Activated T-cell treated with anti-CD3 and anti-CD28 coated beads for 4 hours (primary cell): ENCODE measurements at places on chromosomes 2 and 18.

GRCh38 chr2:173290518-173290917 is 64.2 kb upstream of the CDCA7 start:
- DNase-seq = no peak

GRCh38 chr2:134763164-134763710 is 44.4 kb upstream of the TMEM163 start:
- DNase-seq = no peak

- DNase-seq = no peak
Measured at GRCh38 chr2:19723021-19723420, 178.8 kb downstream of the TTC32 start.

GRCh38 chr2:201643216-201643890 is at the start of gene TMEM237:
Gene TMEM237, minus strand, starts transcription at chr2:201643503. Its CDS starts 103 bp downstream, at chr2:201643400.
- DNase-seq = peak; percentile 41

DNA sequence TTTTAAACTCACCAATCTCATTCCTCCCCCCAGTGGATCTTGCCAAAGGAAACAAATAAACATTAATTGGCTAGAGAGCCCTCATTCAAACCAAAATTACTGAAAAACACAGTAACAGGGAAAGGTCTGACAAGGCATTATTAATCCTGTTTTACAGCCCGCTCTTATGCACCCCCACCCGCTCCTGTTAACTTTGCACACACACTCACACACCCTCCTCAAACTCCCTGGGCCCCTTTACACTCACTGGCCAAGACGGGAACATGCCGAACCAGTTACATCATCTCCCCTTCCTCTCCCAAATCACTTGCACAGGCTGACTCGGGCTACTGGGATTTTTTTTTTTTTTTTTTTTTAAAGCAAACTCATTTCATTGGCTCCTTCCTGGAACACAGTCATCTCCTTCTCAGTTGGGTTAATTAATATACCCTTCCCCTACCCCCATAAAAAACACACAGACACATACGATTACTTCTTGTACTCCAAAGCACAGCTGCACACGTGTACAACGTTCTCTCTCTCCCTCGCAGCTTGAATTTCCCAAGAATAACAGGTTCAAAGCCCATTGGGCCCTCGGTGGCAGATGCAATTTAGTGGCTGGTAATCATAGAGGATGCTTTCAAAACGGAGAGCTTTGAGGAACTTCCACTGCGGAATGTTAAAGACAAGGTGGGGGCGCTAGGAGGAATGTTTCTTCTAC is 31.8 kb downstream of the KLF7 start:
- DNase-seq = no peak

DNA sequence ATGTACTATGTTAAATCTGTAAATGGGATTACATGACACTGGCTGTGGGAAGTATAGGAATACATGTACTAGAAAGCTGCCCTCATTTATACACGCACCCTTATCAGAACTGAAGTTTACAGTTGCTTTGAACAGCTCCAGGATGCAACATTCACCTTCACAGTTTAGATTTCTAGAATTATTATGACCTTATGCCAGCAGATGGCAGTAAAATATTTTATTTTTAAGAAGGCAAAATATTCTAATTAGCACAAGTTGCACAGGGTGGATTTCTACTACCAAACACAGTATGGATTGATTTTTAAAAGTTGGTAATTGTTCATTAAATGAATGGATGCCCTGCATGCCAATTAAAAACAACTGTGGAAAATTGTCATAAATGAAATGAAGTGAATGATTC is 670.4 kb downstream of the KCNJ3 start:
- DNase-seq = no peak

- no peak for DNase-seq
Measured at GRCh38 chr2:207423886-207424285, 105.9 kb upstream of the CREB1 start.

- DNase-seq = no peak
Measured at GRCh38 chr2:222743251-222743812, 71.9 kb downstream of the MOGAT1 start.

- DNase-seq = no peak
Measured at GRCh38 chr18:6590326-6590725, 139.2 kb upstream of the ARHGAP28 start.

DNA sequence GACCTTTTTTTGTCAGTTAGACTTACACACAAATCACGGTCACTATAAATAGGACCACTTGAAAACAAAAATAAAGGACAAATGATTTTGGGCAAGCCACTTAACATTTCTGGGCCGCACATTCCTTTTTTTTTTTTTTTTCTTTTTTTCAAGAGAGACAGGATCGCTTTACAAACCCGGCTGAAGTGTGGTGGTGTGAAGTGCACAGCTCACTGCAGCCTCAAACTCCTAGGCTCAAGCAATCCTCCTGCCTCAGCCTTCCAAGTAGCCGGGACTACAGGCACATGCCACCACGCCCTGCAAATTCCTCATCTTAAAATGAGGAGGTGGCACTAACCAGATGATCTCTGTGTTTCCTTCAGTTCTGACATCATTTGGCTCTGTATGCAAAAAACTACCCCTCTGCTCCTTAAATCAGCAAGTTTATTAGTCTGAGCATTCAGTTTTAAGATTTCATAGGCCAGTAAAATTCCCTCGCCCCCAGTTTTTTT is 28.3 kb upstream of the MRO start:
- no peak for DNase-seq

GRCh38 chr2:205731583-205731981 is 49.3 kb downstream of the NRP2 start:
- no peak for DNase-seq

DNA sequence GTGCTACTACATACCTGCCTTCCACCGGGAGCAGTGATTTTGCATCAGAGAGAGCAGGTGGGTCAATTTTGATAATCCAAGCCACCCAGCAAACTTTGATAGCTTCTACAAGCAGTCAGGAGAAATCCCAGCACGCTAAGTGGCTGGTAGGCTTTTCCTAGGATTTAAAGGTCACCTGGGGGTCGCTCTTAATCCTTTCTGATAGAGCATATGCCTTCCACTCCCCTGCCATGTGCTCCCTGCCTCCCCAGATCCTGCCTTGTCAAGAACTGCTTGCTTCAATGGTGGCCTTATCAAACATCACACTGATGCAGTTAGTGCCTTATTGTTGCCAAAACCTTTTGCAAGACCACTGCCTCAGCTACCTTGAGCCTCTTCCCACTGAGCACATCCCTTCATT is 462.3 kb upstream of the MEX3C start:
- no peak for DNase-seq

GRCh38 chr2:11499081-11499743 is 33.3 kb upstream of the E2F6 start:
- DNase-seq = no peak

- DNase-seq = no peak
Measured at GRCh38 chr2:67997903-67998302, 64.9 kb downstream of the C1D start.

GRCh38 chr2:64406407-64406774 is 47.6 kb upstream of the LGALSL start:
- no peak for DNase-seq

GRCh38 chr18:67359873-67360838 is 156.4 kb downstream of the DSEL start:
- DNase-seq = no peak

GRCh38 chr2:239835056-239835455 is 190.1 kb downstream of the NDUFA10 start:
- DNase-seq = no peak

DNA sequence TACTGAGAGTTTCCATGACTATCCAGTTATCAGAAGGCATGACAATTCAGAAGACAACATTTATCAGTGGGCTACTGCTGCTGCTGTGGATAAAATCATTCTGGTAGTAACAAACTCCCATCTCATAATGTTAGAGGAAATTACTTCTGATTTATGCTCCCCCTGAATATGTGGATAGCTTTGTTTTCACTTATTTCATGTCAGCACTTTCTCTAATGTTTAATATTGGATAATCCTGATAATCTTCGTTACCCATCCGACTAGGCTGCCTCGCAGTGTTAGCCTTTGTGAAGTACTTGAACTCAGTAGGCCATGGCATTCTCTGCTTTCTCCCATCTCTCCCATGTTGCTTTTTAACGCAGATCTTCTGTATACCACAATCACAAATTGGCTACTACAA is 28.4 kb downstream of the COX7A2L start:
- no peak for DNase-seq

DNA sequence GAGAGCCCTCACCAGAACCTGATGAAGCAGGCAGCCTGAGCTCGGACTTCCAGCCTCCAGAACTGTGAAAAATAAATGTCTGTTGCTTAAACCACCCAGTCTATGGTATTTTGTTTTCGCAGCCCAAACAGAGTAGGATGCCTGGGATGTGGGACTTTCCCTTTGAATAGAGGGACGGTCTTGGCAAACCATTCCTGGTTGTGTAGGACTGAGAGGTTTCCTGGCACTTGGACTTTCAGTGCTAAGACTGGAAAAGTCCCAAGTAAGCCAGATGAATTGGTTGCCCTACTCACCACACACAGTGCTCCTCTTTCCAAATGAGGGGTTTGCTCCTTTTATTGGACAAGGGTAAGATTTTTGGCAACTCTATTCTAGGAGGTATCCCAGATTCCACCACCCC is 46.8 kb upstream of the ACMSD start:
- DNase-seq = no peak

- DNase-seq = no peak
Measured at GRCh38 chr2:138708682-138709241, 71.4 kb downstream of the NXPH2 start.

DNA sequence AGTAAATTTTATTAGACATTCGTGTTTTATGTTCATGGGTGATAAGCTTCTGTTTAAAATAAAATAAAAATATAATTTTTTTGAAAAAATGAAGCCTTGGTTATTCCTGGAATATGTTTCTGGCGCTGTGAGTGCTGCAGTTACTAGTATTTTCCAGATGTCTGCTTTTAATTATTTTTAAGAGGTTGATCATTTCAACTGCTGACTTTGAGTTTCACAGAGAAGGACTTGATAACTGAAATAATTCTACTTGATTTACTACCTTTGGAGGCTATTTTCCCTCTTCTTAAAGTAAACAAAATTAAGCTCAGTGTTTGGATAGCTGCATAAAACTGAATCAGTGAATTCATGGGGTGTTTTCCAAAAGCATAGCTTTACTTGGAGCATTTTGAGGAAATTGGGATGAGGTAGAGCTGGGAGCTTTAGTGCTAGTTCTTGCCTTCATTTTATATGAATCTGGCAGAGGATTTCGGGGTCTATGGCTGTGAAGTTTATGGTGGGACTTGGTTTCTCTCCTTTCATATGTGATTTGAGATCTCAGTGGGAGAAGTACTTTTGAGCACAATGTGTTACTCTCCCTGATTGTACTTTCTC is 666.5 kb downstream of the DCDC2C start:
- DNase-seq = no peak

- no peak for DNase-seq
Measured at GRCh38 chr18:21979171-21979560, 190.2 kb upstream of the GATA6 start.

DNA sequence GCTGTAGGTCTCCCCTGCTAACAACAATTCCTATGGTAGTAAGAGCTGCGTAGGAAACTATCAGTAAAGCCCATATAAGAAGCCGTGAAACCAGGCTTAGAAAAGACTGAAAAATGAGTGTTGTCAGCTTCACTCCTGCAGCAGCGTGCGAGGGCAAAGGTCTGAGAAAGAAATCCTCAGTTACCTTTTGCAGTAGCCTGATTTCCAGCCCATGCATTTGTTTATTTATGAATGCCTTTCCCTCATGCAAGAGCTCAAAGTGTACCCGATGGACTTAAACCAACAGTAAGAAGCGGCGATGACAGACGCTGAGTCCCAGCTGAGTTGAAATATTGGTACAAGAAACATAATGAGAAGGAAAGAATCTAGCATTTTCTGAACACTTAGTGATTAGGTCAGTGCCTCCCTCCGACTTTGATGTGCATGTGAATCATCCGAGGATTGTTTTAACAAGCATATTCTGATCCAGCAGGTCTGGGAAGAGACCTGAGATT is 15.0 kb upstream of the POLI start:
- no peak for DNase-seq

- DNase-seq = peak; percentile 48
Measured at GRCh38 chr18:77054606-77055428, 77.8 kb downstream of the MBP start.
